ENCODE measurements at places on chromosomes 12 and 14. TPM values are rescaled to one million over a fixed set of nuclear protein-coding genes. Genes with fewer than 3 reads are reported as not detected.

The KMT2D gene
- 95.4 TPM for total RNA-seq

DNA sequence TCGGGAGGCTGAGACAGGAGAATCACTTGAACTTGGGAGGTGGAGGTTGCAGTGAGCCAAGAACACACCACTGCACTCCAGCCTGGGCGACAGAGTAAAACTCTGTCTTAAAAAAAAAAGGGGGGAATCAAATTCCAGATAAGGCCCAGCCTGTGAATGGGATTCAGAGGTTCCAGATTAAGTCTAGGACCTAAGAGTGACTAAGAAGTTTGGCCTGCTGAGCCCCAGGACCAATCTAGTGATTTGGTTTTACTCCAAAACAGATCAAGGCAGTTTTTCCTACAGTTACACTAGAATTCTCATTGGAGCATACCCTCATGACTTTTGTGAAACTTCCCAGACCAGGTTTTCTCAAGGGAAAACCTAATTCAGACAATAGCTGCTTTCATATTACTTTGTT is 22.8 kb downstream of the EXOC5 start:
- H3K36me3 ChIP-seq: peaks cover 14% of the 10 kb centered on the region
- no peak overlapping the region for H3K4me3 ChIP-seq
- H3K27me3 ChIP-seq: no peaks in the 10 kb centered on the region
- no peaks in the 10 kb centered on the region for H3K4me1 ChIP-seq
- DNase-seq: no peak

GRCh38 chr14:101509730-101510371 is 51.4 kb upstream of the DIO3 start:
- no peak overlapping the region for H3K27ac ChIP-seq
- no peaks in the 10 kb centered on the region for H3K36me3 ChIP-seq
- H3K4me1 ChIP-seq: no peaks in the 10 kb centered on the region
- no peak for DNase-seq
- H3K27me3 ChIP-seq: peaks cover 3% of the 10 kb centered on the region

- no peak overlapping the region for H3K4me3 ChIP-seq
- H3K27ac ChIP-seq: no peak overlapping the region
- H3K4me1 ChIP-seq: no peaks in the 10 kb centered on the region
- peaks cover 13% of the 10 kb centered on the region for H3K36me3 ChIP-seq
Measured at GRCh38 chr12:133026996-133027395, 10.3 kb upstream of the ZNF84 start.

GRCh38 chr14:38074754-38075153 is 132.9 kb upstream of the SSTR1 start:
- no peak overlapping the region for H3K27ac ChIP-seq
- no peak for DNase-seq
- H3K36me3 ChIP-seq: no peaks in the 10 kb centered on the region
- peaks cover 7% of the 10 kb centered on the region for H3K4me1 ChIP-seq

The RHEBL1 gene
- total RNA-seq: 1.8 TPM

The MYO1H gene
- total RNA-seq: 0.79 TPM

GRCh38 chr12:31518680-31519227 is 72.2 kb downstream of the DENND5B start:
- DNase-seq: no peak
- H3K4me1 ChIP-seq: peaks cover 30% of the 10 kb centered on the region
- peak overlapping the region; percentile 75 for H3K27ac ChIP-seq
- H3K27me3 ChIP-seq: no peaks in the 10 kb centered on the region

DNA sequence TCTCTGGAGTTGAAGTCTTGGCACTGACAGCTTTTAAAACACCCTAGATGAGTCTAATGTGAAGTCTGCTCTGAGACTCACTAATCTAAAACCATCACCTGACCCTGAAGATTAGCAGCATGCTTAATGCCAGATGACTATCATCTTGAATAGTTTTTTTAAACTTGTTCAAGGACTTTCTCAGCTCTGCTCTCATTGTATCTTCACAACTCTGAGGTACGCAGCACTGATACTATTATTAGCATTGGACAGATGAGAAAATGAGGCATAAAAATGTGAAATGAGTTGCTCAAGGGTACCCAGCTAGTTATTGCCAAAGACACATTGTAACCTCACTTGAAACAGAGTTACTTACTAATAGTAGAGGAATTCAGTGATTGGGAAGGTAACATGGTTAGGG is 4.8 kb downstream of the SLC38A1 start:
- peak overlapping the region; percentile 74 for H3K27ac ChIP-seq
- H3K27me3 ChIP-seq: no peaks in the 10 kb centered on the region
- peak overlapping the region; percentile 71 for H3K4me3 ChIP-seq

GRCh38 chr12:541676-542324 is 82.1 kb downstream of the B4GALNT3 start:
- peaks cover 19% of the 10 kb centered on the region for H3K36me3 ChIP-seq
- peak overlapping the region; percentile 87 for H3K27ac ChIP-seq
- no peak for DNase-seq
- H3K27me3 ChIP-seq: peaks cover 10% of the 10 kb centered on the region
- peaks cover 25% of the 10 kb centered on the region for H3K4me1 ChIP-seq

- no peak overlapping the region for H3K4me3 ChIP-seq
- no peaks in the 10 kb centered on the region for H3K36me3 ChIP-seq
- H3K4me1 ChIP-seq: no peaks in the 10 kb centered on the region
Measured at GRCh38 chr12:7460375-7461259, 16.7 kb upstream of the CD163L1 start.

The GPR65 gene
- not detected for total RNA-seq

The KSR2 gene
- total RNA-seq: 2.0 TPM
